ENCODE measurements at places on chromosomes 4 and X. TPM values are rescaled to one million over a fixed set of nuclear protein-coding genes. Genes with fewer than 3 reads are reported as not detected.

- peak; percentile 61 for DNase-seq
These were observed 157.1 kb downstream of the VEGFC start for GRCh38 chr4:176635372-176636261.

DNA sequence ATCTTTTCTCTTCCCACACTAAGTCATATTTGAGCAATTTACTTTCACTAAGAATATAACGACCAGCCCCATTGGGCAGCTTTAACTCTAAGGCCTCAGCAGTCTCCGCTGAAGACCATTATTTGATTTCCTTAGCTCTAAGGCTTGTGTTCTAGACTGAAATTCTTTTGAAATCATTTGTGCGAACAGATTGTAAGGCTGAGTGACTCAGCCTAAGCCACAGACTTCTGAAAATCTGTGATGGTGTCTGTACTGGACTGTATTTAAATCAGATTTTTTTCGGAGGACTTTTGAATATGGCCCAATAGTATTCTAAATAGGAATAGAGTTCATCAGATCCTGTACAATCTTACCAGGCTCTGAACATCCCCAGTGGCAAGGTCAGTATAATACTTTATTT lies 150.3 kb upstream of the TECRL start:
- no peak for DNase-seq

DNA sequence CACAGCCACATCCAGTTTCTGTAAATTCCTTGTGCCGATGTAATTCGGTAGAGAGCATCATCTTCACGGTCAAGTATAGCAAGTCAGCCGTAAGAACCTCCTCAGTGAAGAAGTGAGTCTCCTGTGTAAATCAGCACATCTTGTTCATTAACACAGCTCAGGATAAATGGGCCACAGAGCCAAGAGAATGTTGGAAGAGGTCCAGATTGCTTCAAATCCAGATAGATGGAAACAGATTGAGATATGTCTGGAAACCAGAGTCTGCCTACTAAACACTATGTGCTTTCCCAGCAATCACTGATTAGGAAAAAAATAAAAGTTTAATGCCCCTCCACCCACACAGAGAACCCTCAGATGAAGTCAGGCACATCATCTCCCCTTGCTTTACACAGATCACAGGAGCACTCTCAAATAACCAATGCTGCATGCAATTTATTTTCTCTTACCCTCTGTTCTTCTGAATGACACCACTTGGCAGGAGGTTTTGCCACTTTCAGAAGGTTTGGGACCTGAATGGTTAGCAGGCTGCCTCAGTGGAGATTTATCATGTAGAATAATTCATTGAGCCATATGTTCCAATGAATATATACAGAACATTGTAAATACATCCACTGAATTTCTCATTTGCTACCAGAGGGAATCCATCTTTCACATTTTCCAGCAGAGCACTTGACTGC lies 357.7 kb downstream of the C4orf33 start:
- no peak for DNase-seq

DNA sequence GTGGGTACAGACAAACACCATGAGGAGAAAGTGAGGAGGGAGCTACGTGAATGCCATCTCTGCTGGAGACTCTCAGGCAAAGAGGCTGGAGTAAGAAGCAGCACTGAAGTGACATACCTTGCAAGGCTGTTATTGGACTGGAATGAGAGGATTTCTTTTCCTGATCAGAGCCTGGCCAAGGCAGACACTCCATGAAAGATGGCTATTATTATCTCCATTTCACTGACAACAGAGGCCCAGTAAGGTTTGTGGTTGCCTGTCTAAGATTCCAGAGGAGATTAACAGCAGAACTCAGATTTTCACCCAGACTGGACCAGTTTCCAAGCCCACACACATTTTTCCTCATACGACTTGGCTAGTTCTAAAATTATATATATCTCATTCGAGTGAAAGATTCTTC lies 162.0 kb upstream of the EOLA2 start:
- no peak for DNase-seq

DNA sequence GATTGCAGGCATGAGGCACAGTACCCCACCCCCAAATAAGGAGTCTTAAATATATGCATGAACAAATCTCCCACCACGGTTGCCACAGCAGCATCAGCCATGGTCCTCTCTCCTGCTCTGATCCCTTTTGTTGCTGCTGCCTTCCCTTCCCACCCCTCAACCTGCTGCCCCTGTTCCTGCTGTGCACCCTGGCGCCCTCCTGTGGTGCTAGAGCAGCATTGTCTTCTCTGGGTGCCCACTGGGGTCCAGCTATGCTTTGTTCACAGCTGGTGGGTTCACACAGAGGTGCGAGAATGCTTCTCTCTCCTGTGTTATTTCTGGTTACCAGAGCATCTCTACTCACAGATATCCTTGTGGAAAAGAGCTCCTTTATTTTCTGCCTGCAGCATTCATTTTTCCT lies 116.2 kb downstream of the GATB start:
- DNase-seq, result no peak

- no peak for DNase-seq
These were observed 76.8 kb upstream of the DDX53 start for GRCh38 chrX:22922961-22923360.

The BEND4 gene
- total RNA-seq, result 0.12 TPM

The MTMR8 gene
- not detected for total RNA-seq

The DMP1 gene
- not detected for total RNA-seq

The FAM47A gene
- total RNA-seq, result not detected

All from MG63 (cell line).